ENCODE measurements at places on chromosomes 1 and 21. TPM values are rescaled to one million over a fixed set of nuclear protein-coding genes. Genes with fewer than 3 reads are reported as not detected.

DNA sequence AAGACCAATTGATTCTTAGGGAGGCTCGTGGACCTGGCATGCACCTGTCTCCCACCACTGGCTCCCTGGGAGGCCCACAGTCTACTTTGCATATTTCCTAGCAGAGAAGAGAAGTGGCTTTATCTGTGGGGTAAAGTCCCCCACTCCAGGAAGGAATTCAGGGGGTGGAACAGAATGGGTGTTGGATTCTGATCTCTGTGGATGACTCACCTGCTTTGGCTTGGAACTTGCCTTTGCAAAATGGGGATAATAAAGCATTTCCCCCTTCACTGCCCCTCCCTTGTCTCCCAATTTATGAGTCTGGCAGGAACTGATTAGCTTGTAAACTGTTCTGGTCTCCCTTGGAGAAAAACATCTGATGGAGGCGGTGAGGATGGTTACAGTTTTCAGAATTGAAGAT, 21.2 kb upstream of the OTUD3 start:
- no peak overlapping the region for H3K27ac ChIP-seq
- H3K4me1 ChIP-seq: no peaks in the 10 kb centered on the region
- no peak overlapping the region for H3K4me3 ChIP-seq

DNA sequence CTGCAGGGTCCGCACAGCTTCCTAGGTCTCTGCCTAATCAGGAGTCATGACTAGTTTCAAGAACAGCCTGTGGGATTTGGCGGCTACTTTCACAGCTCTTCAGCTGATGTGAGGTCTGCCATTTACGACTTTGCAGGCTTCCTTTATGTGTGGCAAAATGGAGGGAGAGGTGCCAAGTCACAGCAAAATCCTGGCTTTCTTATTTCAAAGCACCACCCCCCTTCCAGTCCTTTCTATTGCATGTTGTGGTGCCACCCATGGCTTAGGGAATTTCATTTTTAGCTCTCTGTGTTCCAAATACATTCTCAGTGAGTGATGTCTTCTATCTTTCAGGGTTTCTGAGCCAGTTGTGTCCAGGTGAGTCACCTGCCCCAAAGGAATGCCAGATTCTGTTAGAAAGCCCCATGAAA, 75.1 kb upstream of the WLS start:
- no peak overlapping the region for H3K27ac ChIP-seq
- H3K4me3 ChIP-seq: no peak overlapping the region
- no peaks in the 10 kb centered on the region for H3K27me3 ChIP-seq
- H3K36me3 ChIP-seq: no peaks in the 10 kb centered on the region
- no peaks in the 10 kb centered on the region for H3K4me1 ChIP-seq

- peaks cover 22% of the 10 kb centered on the region for H3K4me1 ChIP-seq
- no peaks in the 10 kb centered on the region for H3K27me3 ChIP-seq
- no peak for DNase-seq
Measured at GRCh38 chr1:150925080-150925479, 1.1 kb upstream of the SETDB1 start.

DNA sequence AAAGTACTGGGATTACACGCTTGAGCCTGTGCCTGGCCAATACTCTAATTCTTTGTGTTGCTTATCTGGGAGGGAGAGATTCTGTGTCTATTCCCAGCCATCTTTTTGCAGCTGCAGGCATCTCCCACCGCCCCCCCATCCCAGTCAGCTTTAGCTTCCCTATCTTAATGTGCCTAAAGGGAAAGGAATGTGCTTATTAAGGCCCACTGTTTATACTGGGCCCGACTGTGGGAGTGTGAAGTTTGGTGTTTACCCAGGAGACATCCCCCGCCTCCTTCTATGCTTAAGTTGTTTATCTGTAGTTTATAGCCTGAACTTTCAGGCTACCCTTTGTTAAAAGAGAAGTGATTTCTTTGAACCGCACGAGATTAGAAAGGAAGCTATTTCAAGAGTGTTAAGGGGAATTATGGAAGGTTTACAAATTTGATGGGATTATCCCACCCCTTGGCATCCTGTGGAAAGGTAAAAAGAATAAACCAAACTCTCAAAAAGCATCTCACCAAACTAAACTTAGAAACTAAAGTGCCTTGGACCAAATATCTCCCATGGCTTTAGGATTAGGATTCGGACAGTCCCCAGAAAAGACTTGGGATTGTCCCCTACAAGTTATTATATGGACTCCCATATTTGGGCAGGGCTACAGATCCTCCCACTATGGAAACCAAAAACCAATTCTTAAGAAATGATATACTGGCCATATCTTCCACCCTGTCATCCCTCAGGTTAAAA, 25.5 kb upstream of the ZNF496 start:
- DNase-seq: no peak
- H3K4me1 ChIP-seq: peaks cover 4% of the 10 kb centered on the region
- no peaks in the 10 kb centered on the region for H3K27me3 ChIP-seq
- H3K4me3 ChIP-seq: no peak overlapping the region
- no peaks in the 10 kb centered on the region for H3K36me3 ChIP-seq

- no peaks in the 10 kb centered on the region for H3K27me3 ChIP-seq
- no peaks in the 10 kb centered on the region for H3K36me3 ChIP-seq
- no peak overlapping the region for H3K4me3 ChIP-seq
- no peaks in the 10 kb centered on the region for H3K4me1 ChIP-seq
- no peak overlapping the region for H3K27ac ChIP-seq
- peak; percentile 29 for DNase-seq
Measured at GRCh38 chr1:115469703-115470476, 131.8 kb upstream of the NGF start.

GRCh38 chr1:228083871-228084278, 1.4 kb downstream of the ARF1 start:
- H3K27me3 ChIP-seq: no peaks in the 10 kb centered on the region
- peak; percentile 34 for DNase-seq
- peak overlapping the region; percentile 100 for H3K27ac ChIP-seq
- H3K36me3 ChIP-seq: no peaks in the 10 kb centered on the region

DNA sequence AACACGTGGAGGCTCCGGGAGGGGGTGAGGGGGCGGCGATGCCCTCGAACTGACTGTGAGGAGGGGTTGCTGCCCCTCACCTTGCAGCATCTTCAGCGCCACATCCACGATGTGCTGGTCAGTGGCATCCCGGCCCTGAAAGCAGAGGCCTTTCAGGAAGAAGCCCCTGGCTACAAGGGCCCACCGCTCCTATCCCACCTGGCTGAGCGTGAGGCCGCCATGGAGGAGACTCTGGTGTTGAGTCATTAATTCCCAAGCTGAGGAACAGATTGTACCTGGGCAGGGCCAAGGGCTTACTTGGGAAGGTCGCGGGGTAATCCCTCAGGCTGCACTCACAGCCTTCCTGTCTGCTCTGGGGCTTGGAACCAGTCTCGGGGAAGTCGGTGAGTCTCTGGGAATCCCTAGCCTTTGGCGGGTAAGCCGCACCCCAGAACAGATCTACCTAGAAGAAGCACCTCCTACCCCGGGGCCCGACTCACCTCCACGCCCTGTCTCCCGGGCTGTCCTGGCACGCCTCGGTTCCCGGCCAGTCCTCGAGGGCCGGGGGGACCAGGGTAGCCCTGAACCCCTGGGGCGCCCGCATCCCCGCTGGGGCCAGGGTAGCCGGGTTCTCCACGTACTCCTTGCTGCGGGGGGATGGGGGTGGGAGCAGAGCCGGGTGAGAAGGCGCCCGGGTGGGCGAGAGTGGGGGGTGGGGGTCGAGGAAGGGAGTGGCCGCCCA, 13.9 kb downstream of the COL9A2 start:
- no peaks in the 10 kb centered on the region for H3K36me3 ChIP-seq
- H3K27ac ChIP-seq: no peak overlapping the region
- no peak overlapping the region for H3K4me3 ChIP-seq
- peaks cover 17% of the 10 kb centered on the region for H3K27me3 ChIP-seq

DNA sequence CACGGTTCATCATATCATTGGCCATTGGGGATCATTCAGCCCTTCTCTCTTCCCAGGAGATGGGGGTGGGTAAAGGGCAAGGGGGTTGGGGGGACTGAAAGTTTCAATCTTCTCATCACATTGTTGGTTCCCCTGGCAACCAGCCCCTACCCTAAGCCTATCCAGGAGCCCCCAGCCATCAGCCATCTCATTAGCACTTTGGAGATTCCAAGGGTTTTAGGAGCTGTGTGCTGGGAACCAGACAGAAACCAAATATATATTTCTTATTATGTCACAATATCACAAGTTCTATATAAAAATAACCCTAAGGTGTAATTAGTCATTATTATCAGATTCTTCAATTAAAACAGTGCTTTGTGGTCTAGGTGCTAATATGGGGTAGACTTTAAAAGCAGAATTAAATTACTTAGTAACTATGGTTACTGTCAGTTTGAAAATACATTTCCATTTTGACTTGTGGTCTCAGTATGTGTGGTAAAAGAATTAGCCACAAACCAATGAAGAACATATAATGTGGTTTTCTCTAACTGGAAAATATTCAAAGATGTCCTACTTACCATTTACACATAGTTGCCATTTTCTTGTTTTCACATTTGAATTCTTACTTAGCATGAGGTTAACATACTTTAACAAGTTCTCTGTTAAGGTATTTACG, 28.1 kb downstream of the IL23R start:
- DNase-seq: no peak
- H3K36me3 ChIP-seq: no peaks in the 10 kb centered on the region
- H3K27ac ChIP-seq: no peak overlapping the region
- H3K27me3 ChIP-seq: no peaks in the 10 kb centered on the region
- no peaks in the 10 kb centered on the region for H3K4me1 ChIP-seq

- H3K27ac ChIP-seq: no peak overlapping the region
- H3K4me3 ChIP-seq: no peak overlapping the region
- H3K36me3 ChIP-seq: no peaks in the 10 kb centered on the region
- no peaks in the 10 kb centered on the region for H3K27me3 ChIP-seq
- DNase-seq: no peak
Measured at GRCh38 chr1:211532088-211532444, 40.1 kb upstream of the RD3 start.

GRCh38 chr1:31765041-31765467, 914 bp upstream of the ADGRB2 start:
- no peak for DNase-seq
- H3K27me3 ChIP-seq: peaks cover 28% of the 10 kb centered on the region
- H3K27ac ChIP-seq: no peak overlapping the region
- no peak overlapping the region for H3K4me3 ChIP-seq

GRCh38 chr1:212495766-212496494, 63.2 kb downstream of the NENF start:
- no peaks in the 10 kb centered on the region for H3K36me3 ChIP-seq
- no peak for DNase-seq

- H3K27ac ChIP-seq: no peak overlapping the region
- no peak for DNase-seq
- no peak overlapping the region for H3K4me3 ChIP-seq
- no peaks in the 10 kb centered on the region for H3K36me3 ChIP-seq
Measured at GRCh38 chr21:45607909-45608295, 35.6 kb upstream of the PCBP3 start.

DNA sequence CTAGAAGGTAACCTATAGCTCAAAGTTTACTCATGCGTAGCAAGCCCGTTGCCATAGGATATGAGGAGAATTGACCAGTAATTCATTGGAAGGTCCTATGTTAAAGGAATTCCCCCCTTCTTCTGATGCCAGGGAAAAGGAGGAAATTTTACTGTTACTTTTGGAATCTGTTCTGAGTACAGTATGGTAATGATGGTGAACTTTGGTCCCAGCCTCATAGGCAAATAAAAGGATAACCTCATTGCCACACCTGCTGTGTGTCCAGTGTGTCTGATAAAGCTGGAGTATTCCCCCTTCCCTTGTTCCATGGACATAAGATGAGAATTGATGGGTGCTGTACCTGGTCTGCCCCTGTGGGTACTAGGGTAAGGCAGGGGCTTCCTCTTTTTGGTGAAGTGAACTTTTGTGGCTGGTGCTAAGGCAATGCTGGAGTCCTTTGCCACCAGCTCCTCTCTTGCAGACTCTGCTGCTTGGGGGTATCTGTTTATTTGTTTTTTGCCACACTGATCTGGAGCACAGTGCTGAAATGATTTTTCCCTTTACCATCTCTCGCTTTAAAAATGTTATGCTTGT, 22.2 kb downstream of the MPZ start:
- no peak overlapping the region for H3K27ac ChIP-seq
- H3K4me1 ChIP-seq: no peaks in the 10 kb centered on the region
- no peak overlapping the region for H3K4me3 ChIP-seq
- H3K36me3 ChIP-seq: no peaks in the 10 kb centered on the region

- H3K27me3 ChIP-seq: no peaks in the 10 kb centered on the region
- no peak overlapping the region for H3K27ac ChIP-seq
- no peaks in the 10 kb centered on the region for H3K36me3 ChIP-seq
- no peaks in the 10 kb centered on the region for H3K4me1 ChIP-seq
Measured at GRCh38 chr21:14361958-14362357, 21.0 kb downstream of the HSPA13 start.

GRCh38 chr1:57019236-57019839, 53.5 kb upstream of the C8B start:
- no peaks in the 10 kb centered on the region for H3K27me3 ChIP-seq
- H3K4me1 ChIP-seq: no peaks in the 10 kb centered on the region
- H3K27ac ChIP-seq: no peak overlapping the region
- no peak overlapping the region for H3K4me3 ChIP-seq

DNA sequence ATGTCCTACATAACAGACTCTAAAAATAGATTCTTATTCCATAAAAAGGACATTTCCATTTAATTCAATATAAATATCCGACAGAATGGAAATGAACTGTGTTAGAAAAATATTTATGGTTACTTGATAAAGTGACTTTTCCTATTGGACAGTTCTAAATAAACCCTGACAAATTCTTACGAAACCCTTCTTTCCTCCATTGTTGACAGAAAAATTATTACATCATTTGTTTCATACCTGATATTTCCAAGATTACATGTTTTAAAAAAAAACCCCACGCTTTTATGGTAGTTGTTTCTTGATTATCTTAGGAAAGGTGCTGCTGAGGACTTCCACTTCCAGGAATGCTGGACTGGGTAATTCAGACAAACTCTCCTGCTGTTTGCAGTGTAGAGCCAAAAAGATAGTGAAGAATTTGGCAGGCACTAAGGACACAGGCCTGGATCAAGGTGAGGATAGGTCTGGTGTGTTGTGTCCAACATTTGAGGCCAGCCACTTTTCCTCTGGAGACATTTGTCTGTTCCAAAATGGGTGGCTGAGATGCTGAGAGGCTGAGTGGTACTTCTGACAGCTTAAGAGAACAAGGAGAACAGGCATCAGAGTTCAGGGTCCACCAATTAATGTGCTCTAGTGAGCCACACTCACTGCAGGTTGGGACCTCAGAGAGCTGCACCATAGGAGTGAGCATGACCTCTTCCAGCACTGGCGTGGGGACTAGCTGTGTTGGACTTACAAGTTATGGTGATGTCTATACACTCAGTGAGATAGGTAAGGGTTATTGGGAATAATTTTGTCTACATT, 7.0 kb upstream of the C1orf116 start:
- H3K4me3 ChIP-seq: no peak overlapping the region
- H3K4me1 ChIP-seq: no peaks in the 10 kb centered on the region
- no peak overlapping the region for H3K27ac ChIP-seq
- DNase-seq: no peak
- no peaks in the 10 kb centered on the region for H3K27me3 ChIP-seq
- H3K36me3 ChIP-seq: no peaks in the 10 kb centered on the region

GRCh38 chr1:155931332-155932038, 2.7 kb downstream of the KHDC4 start:
- DNase-seq: no peak
- no peak overlapping the region for H3K27ac ChIP-seq
- H3K4me3 ChIP-seq: peak overlapping the region; percentile 83
- peaks cover 72% of the 10 kb centered on the region for H3K36me3 ChIP-seq
- H3K27me3 ChIP-seq: no peaks in the 10 kb centered on the region
- H3K4me1 ChIP-seq: peaks cover 36% of the 10 kb centered on the region

SMCP gene
- not detected for total RNA-seq

KCNH1 gene
- total RNA-seq: 0.22 TPM

TSACC gene
- total RNA-seq: 1.7 TPM

TRIM58 gene
- 0.06 TPM for total RNA-seq

SEC22B gene
- total RNA-seq: 24.4 TPM

DENND4B gene
- total RNA-seq: 53.4 TPM

LRRC53 gene
- not detected for total RNA-seq

CYP4B1 gene
- total RNA-seq: 0.15 TPM
